ENCODE measurements at places on chromosomes 16 and 17.

DNA sequence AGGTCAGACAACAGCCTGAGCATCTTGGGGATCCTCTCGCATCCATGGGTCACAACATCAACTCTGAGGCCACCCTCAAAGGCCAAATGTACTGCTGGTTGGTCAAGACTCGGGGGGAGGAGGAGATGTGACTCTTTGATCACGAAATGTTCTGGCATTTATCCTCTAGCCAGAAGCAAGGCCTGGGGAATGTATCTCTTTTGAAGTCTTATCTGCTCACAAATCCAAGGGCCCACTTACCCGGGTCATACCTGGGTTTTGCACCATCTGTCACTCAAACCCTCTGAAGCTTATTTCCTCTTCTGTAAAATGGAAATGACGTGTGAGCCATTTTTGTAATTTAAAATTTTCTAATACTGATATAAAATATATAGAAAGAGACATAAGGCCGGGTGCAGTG lies 13.2 kb downstream of the CA7 start:
- DNase-seq, result no peak

GRCh38 chr17:53168413-53168812 lies 654.3 kb upstream of the KIF2B start:
- no peak for DNase-seq

DNA sequence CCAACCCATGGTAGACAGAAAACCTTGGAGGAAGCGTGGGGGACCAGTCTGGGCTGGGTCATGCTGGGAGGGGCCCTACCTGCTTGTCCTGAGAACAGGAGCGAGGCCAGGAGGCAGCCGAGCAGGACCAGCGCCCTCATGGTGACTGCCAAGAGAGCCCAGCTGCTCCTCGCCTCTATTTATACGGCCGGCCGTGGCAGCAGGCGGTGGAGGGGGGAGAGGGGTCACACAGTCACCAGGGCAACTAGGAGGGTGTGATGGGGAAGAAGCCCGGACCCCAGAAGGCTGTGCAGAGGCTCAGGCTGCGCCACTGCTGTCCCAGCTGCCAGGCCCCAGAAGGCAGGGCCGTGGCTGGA lies at the start of gene SRL:
TSS of gene SRL (minus strand) at position 153 of the 356 bp plus-strand sequence. CDS start at position 140, 13 bp downstream.
- no peak for DNase-seq

DNA sequence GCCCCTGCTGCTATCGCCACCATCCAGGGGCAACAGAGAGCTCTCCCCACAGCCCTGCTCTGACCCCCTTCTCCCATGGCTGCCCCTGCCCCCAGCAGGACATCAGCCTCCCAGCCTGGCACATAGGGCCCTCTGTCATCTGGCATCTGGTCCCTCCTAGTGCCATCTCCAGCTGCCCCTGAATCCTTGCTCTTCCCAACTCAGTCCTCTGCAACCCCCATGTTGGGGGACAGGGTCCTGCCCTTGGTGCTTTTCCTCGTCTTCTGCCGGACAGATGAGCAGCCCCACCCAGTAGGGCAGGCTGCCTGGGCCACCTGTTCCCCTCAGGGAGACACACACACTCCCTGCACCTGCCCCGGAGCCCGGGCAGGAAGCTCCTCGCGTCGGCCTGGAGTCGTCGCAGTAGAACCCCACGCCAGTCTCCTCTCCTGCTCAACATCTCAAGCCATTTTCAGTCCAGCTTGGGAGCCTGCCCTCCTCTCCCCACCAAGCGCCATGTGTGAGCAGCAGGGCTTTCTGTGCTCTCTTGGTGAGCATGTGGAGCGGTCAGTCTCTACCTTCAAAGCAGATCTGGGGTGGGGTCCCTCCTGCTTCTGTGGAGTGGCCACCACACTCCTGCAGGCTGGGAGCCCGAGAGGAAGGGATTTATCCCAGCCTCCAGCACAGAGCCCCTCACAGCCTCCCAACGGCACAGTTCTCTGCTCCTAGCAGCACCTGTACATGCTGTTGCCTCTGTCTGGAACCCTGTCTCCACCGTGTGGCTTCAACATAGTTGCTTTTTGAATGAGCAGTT lies 28.2 kb downstream of the TNFRSF13B start:
- no peak for DNase-seq

GRCh38 chr17:81806461-81807209 lies 2.7 kb downstream of the GCGR start:
- no peak for DNase-seq

DNA sequence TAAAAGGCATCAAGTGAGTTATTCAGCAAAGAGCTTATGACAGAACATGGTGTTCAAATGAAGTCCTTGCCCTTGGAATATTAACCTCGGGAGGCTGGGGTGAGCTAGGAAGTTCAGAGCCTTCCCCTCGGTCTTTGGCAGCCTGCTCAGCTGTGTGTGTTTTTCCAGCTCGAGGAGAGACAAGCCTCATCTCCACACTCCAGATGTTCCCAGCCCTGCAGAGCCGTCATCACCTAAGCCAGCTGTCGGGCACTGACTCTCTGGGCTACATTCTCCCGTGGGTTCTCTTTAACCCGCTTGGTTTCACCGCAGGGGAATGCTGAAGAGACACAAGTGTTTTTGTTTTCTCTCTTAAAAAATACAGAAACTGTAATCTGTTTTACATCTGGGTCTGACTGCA lies 47.1 kb downstream of the IRX3 start:
- DNase-seq, result no peak

- DNase-seq, result no peak
Measured at GRCh38 chr16:10332241-10332640, 53.6 kb upstream of the ATF7IP2 start.

- DNase-seq, result no peak
Measured at GRCh38 chr17:31811101-31811500, 47.9 kb downstream of the COPRS start.

- no peak for DNase-seq
Measured at GRCh38 chr17:11557727-11558452, 40.4 kb upstream of the DNAH9 start.

DNA sequence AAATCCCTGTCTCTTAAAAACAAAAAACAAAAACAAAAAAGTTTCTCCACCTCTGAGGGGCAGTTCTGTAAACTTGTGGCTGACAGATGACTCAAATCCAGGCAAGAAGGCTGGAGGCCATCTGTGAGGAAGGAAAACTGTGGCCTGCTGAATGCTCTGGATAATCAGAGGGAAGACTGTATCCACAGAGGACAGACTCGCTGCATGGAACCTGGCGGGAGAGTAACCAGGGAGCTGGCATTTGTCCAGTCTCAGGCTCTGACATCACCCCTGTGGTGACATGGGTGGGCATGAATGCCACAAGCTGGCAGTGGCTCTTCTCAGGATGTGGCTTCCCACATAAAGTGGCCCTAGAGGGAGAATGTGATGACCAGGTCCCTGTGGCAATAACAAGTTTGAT lies 2.8 kb upstream of the KSR1 start:
- no peak for DNase-seq

DNA sequence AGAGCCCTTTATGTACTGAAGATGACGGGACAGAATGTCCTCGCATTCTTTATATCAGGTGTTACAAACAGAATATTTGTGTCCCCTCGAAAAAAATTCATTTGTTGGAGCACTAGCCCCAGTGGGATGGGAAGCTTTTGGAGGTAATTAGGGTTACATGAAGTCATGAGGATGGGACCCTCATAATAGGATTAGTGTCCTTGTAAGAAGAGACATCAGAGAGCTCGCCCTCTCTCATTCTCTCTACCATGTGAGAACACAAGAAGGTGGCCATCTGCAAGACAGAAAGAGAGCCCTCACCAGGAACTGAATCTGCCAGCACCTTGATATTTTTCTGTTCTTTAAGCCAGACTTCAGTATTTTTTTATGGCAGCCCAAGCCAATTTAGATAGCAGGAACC lies 72.4 kb downstream of the SLC39A11 start:
- no peak for DNase-seq

GRCh38 chr16:8173111-8173644 lies 417.1 kb downstream of the TMEM114 start:
- DNase-seq, result no peak

GRCh38 chr17:74243013-74243755 lies 29.8 kb downstream of the TTYH2 start:
- DNase-seq, result no peak

- no peak for DNase-seq
Measured at GRCh38 chr16:55496509-55497145, 12.2 kb upstream of the LPCAT2 start.

- DNase-seq, result no peak
Measured at GRCh38 chr17:50511058-50511457, 2.8 kb downstream of the MYCBPAP start.

DNA sequence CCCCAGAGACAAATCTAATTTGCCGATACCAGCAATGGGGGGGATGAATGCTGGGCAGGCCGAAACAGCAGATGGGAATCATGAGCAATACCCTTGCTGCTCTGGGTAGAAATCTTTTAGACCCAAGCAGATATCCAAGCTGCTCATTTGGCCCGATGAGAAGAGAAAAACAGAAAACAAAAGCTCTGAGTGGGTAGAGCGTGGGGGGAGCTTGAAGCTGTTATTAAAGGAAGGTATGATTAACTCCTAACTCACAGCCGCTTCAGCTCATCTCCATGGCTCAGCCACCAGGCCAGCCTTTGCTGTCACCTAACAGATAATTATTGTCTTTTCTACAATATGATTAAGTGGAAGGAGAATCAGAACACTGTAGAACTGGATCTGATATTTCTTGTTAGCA lies 58.3 kb downstream of the VPS35L start:
- DNase-seq, result no peak

GRCh38 chr17:66903781-66904180 lies 60.7 kb upstream of the CACNG4 start:
- DNase-seq, result no peak

DNA sequence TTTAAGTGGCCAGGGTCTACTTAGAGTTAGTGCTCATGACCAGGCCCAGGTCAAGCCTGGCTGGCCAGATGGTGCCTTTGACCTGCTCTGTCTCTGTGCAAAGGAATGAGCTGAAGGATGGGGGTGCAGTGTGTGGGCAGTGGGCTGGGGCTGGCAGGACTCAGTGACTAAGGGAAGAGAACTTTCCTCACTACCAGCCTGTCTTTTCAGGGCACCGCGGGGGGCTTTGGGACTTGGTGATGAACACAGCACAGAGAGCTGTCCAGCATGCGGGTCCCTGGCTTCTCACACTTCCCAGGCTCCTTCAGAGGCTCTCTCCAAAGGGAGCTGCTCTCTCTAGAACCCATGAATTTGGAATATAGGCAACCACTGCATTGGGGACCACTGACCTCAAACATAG lies 43.0 kb upstream of the STH start:
- DNase-seq, result no peak

DNA sequence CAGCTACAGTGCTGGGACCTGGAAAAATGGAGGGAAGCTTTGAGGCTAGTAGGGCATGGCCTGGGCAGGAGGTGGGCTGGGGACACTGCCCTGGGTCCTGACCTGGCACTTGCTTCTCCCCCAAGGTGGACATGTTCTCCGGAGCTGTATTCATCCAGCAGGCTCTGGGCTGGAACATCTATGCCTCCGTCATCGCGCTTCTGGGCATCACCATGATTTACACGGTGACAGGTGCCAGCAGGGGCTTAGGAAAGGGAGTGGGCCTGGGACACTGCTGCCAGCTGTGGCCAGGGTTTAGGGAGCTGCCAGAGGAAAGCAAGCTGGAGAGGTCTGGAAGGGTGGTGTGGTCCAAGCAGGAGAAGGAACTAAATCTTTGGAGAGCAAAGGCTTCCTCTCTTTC lies 3.1 kb downstream of the SLC5A2 start:
- no peak for DNase-seq

GRCh38 chr16:70678121-70678897 lies 7.5 kb downstream of the MTSS2 start:
- no peak for DNase-seq

GRCh38 chr17:2120586-2121335 lies 65.9 kb downstream of the HIC1 start:
- DNase-seq, result no peak

- DNase-seq, result no peak
Measured at GRCh38 chr16:14109077-14109775, 38.1 kb downstream of the MRTFB start.

DNA sequence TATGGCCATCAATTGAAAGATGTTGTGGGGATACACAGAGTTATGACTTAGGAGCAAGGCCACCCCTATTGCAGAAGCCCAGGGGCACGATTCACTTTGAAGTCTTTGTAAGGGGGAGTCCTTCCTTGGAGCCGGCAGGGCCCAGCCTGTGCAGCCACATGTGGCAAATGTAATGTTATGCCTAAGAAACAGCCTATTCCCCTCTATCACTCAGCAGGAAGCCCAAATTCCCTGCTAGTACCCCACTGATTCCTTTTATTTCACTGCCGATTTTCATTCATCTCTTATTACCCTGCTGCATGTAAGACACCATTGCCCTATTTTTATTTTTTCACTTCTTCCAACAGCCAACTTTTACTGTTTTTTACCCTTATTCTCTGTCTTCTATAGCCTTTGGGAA lies 233.2 kb downstream of the PMP22 start:
- DNase-seq, result no peak

DNA sequence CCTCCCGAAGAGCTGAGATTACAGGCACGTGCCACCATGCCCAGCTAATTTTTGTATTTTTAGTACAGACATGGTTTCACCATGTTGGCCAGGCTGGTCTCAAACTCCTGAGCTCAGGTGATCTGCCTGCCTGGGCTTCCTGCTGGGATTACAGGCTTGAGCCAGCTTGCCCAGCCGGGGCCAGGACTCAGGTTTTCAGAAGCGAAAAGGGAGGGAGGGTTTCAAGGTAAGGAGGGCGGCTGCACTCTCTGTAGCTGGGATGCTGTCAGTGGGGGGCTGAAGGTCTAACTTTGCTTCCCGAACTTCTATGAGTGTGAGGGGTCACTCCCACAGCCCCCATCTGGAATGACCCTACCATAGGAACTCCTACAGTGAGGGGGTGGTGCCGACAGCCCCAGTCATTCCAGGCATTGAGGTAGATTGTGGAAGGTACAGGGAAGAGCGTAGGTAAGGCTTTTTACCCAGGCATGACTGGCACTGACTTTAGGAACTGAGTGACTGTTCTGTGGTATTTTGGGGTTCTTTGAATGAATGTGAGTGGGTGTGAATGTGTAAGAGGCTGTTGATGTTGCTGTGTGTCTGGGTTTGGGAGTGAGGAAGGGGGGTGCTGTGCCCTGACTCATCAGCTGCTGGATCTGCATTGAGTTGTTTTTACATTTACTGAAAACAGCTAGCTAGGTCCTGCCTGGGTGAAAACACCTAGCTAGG lies 3.8 kb upstream of the C1QL1 start:
- DNase-seq, result no peak

- DNase-seq, result no peak
Measured at GRCh38 chr16:81443688-81444447, 740 bp upstream of the CMIP start.

DNA sequence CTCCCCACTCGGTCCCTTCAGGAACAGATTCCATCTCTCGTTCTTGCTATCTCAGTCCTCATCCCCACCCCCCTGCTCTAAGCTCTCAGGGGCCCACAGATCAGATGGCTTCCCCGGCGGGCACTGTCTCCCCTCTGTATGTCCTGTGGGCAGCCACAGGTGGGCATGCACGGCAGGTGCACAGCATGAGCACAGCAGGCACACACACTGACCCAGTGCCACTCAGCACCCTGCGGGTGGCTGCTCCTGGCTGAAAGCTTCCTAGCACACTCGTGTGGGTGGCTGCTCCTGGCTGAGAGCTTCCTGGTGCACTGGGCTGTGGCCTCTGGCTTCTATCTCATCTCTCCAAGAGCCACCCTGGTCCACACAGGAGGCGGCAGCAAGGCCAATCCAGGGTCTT lies 44.5 kb upstream of the SMIM36 start:
- DNase-seq, result no peak

GRCh38 chr17:80816241-80817103 lies 175.2 kb upstream of the CHMP6 start:
- no peak for DNase-seq

GRCh38 chr16:58508671-58509251 lies 6.6 kb upstream of the SETD6 start:
- DNase-seq, result no peak

- DNase-seq, result no peak
Measured at GRCh38 chr17:7293816-7294613, 424 bp downstream of the YBX2 start.
